ENCODE measurements at places on chromosomes 4 and X.

- no peak for DNase-seq
These were observed 83.3 kb downstream of the CLDN34 start for GRCh38 chrX:10050481-10050880.

DNA sequence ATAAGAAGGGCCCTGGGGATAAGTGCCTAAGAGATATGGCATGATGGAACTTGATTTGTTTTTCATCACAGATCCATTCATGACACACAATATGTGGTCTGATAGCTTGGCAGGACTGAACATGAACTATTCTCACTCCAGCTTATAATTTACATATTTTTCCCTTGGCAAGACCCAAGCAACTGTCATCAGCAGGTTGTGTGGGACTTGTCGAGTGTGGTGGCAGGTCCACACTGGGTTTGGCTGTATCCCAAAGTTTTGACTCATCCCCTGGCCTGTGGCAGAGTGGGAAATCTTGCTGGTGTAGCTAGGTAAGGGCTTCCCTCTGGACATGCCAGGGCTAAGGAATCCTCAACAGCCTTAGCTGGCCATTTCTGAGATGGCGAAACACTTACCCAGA, 81.0 kb upstream of the STIM2 start:
- no peak for DNase-seq

DNA sequence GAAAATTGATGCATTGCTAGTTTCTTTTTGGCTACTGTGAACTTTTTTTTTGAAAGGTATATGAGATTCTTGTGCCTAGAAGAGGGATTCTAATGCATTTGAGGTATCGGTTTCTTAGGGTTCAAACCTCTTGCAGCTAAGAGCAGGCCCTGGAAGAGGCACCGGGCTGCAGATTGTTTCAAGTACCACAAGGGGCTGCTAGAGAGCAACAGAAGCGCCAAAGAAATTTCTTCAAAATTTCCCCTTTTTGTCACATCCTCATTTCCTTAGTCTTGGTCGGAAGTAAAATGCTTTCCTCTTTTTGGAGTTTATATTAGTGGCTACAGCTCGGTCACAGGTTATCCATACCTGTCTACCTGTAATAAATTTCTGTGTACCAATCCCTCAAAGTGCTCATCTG, 89.8 kb downstream of the PDGFRA start:
- no peak for DNase-seq

DNA sequence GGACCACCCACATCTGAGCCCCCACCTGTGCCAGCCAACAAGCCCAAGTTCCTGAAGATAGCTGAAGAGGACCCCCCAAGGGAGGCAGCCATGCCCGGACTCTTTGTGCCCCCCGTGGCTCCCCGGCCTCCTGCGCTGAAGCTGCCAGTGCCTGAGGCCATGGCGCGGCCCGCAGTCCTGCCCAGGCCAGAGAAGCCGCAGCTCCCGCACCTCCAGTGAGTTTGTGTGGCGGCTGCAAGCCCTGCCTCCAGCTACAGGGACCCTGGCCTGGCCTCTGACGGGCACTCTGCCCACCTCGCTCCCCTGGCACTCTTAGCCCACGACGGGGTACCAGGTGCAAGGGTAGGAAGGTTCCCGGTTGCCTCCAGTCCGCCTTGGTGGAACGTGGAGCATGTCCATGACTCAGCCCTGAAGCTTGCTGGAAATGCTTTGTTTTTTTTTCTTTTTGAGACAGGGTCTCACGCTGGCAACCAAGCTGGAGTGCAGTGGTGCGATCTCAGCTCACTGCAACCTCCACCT, 13.7 kb upstream of the ADD1 start:
- DNase-seq = no peak

DNA sequence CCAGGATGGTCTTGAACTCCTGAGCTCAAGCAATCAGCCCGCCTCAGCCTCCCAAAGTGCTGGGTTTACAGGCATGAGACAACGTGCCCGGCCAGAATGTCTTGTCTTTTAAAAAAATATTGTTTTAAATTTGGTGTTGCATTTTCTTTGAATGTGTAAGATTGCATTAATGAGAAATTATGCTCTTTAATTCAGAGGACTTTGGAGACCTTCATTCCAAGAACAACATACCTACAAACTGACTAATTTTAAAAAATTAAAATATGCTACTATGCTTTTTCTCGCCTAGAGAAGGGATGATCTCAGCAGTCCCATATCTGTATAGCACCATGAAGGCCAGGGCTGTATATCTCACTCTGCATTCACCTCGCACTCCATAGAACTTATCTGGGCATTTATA, 204.3 kb upstream of the SLC7A11 start:
- DNase-seq = no peak

- no peak for DNase-seq
These were observed 42.2 kb upstream of the PUDP start for GRCh38 chrX:7190157-7190556.

DNA sequence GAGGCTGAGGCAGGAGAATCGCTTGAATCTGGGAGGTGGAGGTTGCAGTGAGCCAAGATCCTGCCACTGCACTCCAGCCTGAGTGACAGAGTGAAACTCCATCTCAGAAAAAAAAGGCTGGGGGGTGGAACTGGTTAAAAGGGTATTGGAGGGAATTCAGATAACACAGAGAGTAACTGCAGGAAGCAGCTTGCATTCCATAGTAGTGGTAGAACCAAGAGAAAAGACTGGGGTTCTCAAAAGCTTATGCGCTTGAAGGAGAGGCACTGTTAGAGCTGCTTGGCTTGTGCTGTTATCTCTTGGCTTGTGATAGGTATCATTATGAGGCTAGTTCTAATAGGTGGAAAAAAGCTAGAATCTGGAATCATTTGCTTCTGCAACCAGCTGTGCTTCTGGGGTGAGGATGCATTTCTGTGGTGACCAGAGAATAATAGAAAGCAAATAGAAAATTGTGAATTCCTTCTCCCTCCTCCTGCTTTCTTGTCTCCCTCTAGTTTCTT, 91.2 kb upstream of the ELOVL6 start:
- DNase-seq = no peak

DNA sequence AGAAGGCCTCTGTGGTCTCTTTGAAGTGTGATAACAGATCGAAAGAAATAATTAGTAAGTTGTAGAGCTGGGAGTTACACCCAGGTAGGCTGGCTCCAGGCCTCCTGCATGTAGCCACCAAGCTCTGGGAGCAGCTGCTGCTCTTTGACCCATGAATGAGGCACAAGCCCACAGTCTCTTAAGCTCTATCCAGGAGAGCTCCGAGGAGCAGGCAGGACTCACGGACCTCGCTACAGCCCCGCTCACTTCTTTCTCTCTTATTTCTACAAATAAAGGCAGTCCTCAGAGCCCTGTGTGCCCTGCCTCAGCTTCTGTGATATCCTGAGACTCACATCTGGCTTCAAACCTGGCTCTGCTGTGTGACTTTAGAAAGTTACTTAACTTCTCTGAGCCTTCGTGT, 86.9 kb downstream of the EVC start:
- DNase-seq = no peak

DNA sequence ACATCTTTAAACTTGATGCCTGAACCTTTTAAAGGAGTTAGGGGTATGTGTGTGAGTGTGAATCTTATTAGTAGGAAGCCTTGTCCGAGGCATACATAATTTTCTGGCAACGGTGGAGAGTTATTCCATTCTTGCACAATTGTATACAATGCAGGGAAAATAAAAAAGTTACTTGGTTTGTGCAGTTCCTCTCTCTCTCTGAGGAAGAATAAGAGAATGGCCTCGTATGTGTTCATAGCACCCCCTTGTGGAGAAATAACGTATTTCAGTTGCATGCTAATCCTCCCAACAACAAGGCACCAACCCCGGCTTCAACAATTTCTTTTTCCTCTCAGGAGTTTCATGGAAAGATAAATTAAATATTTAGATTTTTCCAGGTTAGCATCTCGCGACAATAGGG, 33.7 kb upstream of the FGF13 start:
- no peak for DNase-seq

GRCh38 chrX:129719931-129720530, 18.7 kb upstream of the XPNPEP2 start:
- DNase-seq = no peak

- DNase-seq = no peak
These were observed at the start of gene VEGFD for GRCh38 chrX:15384304-15384703. VEGFD (minus strand) TSS chrX:15384413; CDS start chrX:15383946, 467 bp downstream.

- no peak for DNase-seq
These were observed 6.3 kb downstream of the FMR1 start for GRCh38 chrX:147917700-147918695.

GRCh38 chr4:10085386-10085785, 31.2 kb downstream of the WDR1 start:
- no peak for DNase-seq

DNA sequence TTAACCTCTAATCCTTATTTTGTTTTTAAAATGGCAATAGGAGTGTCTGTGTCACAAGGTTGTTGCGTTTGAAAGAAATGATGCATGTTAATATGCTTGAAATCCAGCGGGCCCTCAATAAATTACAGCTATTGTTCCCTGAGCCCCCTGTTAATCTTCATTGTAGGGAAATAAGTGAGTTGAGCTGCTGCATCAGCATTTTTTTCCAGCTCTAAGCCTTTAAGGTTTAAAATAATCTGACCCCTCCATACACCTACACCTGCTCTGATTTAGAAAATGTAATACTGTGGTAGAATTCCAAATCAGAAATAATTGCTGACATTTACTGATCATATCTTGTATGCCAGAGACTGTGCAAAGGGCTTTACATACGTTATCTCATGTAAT, 2.6 kb upstream of the MSMO1 start:
- DNase-seq = no peak

DNA sequence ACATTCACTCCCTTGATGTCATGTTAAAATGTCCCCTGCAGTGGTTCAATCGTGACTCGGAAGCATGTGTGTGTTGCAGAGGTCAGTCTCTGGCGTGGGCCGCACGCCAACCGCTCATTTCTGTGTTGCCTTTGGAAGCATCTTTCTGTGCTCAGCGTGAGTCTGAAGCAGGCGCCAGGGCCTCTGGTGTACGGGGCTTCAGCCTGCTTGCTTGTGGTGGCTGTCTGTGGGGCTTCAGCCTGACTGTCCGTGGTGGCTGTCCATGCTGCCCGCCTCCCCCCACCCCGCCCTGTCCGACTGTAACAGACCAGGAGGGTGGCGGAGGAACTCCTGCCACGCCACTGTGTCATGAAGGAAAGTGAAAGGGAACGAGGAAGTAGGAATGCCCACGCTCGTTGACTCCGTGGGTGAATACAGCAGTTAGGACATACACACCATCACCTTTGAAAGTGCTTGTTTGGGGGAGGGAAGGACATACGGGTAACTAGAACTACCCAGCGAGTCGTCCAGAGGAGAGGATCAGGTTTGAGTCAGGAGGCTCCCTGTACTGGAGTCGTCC, 14.7 kb upstream of the CLCN4 start:
- no peak for DNase-seq

GRCh38 chrX:65035446-65035770, 59.2 kb upstream of the ZC4H2 start:
- no peak for DNase-seq

DNA sequence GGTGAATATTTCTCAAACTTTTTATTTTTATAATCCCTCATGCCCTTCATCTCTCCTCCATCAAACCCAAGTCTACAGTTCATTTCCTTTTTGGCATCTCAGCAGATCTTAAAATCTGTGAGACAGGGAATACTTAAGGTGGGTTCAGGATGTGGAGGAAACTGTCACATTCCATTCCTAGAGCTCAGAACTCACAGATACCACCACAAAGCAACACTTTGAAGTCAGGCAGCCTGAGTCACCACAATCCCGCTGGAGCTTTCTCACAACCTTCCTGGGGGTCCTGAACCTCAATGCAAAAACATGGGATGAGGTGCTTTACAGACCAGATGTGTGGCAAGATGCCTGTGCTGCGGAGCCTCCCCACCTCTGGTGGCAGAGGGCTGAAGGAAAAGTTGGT, 63.2 kb downstream of the HHIP start:
- no peak for DNase-seq

GRCh38 chr4:45920861-45921260, 203.0 kb downstream of the GABRG1 start:
- no peak for DNase-seq

DNA sequence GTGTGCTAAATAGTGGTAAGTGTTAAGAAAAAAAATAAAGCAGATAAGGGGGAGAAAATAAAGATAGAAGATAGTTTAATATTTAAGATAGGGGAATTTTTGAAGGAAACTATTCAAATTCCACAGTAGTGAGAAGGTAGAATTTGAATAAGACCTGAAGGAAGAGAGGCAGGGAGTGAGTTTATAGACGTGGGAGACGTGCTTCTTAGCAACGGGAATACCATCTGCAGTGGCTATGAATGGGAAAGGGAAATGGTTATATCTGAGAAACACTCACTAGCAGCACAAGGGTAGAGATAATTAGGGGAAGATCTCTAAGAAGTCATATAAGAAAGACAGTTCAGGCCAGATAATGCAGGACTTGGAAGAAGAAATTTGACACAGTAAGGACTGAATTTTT, 854.5 kb upstream of the EPHA5 start:
- DNase-seq = no peak

DNA sequence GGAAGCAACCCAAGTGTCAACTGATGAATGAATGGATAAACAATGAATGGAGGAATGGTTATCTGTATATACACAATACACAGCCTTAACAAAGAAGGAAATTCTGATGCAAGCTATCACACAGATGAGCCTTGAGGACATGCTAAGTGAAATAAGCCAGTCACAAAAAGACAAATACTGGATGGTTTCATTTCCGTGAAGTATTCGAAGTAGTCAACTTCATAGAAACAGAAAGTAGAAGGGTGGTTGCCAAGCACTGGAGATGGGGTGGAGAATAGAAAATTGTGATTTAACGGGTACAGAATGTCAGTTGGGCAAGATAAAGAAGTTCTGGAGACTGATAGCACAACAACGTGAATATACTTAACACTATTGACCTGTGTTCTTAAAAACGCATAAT, 28.2 kb downstream of the CENPU start:
- DNase-seq = no peak

DNA sequence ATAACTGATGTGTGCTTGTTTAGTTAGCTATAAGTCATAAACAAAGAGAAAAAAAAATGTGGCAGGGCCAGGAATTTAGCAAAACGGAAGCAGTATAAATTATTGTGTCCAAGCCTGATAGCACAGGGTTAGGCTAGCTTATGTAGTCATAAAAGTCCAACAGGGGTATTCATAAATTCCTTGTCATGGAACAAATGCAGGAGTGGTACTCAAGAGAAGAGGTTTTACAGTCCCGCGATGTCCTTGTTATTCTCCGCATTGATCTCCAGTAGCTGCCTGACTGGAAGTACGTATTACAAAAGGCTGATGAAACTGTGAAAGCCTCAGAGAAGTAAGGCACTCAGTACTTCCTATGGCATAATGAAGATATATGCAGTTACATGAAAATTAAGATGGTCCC, 336.9 kb upstream of the TRAM1L1 start:
- DNase-seq = no peak

DNA sequence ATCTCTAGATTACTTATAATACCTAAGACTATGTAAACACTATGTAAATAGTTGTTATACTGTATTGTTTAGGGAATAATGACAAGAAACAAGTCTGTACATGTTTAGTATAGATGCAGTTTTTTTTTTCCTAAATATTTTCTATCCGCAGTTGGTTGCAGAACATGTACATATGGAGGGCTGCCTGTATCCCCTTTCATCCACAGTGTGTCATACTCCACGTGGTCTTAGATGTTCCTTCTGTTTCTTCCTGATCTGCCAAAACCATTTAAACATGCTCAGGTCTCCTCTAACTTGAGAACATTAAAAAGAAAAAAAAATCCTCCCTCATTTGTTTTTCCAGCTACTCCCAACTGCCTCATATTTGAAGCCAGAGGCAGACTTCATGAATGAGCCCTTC, 14.0 kb downstream of the OCIAD1 start:
- no peak for DNase-seq
